Breast epithelium (tissue), 4 donors: ENCODE measurements at places on chromosomes 1 and 21.
A peak's percentile ranks its signal among the peaks of the same experiment; 100 is the strongest.

- peak; percentile 54 for DNase-seq
These were observed 58.6 kb downstream of the DDR2 start for GRCh38 chr1:162690672-162691434.

GRCh38 chr1:101282314-101283038 lies 45.7 kb downstream of the S1PR1 start:
- DNase-seq, result no peak

DNA sequence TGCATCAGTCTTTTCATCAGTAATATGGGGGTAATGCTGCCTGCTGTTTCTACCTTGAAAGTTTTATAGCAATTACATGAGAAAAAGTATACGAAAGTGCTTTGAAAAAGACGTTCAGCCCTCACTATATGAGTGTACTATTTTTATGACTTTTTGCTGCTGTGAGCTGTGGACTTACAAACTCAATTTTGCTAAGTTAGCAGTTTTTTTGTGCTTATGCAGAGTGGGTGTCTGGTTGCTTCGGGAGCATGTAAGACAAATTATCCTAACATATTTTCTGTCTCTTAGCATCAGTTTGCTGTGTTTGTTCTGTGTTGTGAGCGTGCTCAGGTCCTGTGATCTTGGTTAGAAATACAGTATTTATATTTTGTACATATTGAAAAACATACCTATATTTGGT lies 109.7 kb downstream of the CACNA1E start:
- no peak for DNase-seq

DNA sequence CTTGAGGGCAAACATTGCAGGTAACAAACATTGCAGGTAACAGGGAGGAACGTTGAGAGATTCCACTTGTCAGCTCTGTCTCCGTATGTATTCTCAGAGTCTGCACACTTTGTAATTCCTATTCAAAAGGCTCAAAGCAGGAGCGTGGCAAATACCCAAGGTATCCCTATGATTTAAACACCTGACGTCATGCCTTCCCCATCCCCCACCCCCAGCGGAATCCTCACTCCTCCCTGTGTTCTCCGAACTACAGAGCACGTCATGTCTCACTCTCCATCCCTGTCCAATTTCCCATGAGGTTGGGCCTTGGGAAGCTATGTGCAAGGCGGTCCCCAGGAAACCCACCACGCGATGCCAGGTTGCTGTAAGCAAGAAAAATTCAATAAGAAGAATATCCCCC lies 2.8 kb upstream of the LRRC38 start:
- DNase-seq, result no peak

- DNase-seq, result no peak
These were observed 45.3 kb upstream of the PODN start for GRCh38 chr1:53016705-53017104.

DNA sequence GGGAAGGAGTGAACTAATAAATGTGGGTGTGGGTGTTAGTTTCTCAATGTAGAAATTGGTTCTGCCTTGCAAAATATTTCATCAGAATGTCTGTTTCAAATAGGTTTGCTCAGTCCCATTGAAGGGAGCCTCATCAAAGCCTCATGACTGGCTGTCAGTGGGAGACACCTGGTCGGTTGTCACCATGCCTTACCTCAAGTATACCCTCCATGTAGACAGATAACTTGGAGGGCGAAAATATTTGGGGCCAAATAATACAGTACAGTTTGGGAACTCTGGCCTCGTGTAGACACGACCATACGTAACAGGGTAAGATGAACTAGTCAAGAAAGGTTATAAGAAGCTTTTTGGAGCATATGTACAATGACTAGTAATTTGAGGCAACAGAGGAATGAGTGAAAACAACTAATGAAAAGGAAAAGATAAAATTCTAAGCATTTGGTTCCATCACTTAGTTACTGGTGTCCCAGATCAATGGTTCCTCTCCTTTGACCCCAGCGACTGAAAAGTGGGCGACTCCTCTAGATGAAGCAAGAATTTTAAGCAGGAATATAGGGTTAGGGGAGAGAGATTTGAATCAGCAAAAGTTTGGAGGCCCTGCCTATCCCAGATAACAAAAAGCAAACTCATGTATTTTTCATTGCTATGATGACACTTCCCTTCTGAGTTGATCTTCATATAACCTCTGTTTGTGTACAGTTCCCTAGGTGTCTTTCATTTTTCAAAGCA lies 163.9 kb downstream of the LRRC40 start:
- no peak for DNase-seq

DNA sequence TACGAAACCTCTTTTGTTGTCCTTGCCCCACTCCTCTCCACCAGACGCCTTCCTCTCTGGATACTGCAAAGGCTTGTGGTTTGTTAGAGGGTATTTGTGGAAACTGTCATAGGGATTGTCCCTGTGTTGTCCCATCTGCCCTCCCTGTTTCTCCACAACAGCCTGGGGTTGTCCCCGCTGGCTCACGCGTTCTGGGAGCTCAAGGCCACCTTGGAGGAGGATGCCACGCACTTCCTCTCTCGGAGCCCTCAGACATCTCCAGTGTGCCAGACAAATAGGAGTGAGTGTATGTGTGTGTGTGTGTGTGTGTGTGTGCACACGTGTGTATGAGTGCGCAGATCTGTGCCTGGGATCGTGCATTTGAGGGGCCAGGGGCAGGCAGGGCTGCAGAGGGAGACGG lies 37.6 kb upstream of the IL19 start:
- no peak for DNase-seq

DNA sequence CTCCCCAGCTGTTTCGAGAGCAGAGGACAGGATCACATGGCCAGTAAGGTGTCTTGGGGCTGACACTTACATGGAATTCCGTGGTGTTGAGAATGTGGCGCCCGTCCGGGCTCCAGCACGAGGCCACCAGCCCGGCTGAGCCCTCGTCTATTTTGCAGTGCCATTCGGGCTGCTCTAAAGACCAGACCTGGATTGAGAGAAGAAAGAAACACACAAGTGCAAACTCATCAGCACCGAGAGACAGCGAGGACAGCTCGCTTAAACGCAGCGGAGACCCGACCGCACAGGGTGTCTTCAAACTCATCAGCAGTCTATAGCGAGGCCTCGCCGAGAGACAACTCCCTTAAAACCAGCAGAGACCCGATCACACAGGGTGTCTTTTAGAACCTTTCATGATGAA lies 3.3 kb downstream of the WRAP73 start:
- DNase-seq, result peak; percentile 28
